BJ (cell line): ENCODE measurements at places on chromosomes 12 and 14.

GRCh38 chr12:29616664-29617406, 119.3 kb upstream of the OVCH1 start:
- peak; percentile 37 for DNase-seq

DNA sequence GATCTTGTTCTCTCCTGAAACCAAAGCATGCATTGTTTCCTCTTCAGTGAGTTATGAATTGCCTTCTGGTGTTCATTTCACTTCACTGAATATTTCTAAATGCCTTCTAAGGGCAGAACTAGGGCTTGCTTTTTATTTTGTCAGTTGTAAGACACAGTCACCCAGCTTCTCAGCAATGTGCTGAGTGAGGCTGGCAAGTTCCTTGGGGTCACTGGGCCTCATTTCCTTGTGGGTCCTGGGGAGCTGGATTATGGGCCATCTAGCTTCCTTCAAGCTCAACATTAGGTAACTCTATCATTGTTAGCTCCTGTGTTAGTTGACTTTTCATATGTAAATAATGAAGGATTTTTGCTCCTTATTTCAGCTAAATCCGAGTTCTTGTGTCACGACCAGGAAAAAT, 13.8 kb downstream of the ASCL4 start:
- DNase-seq = no peak

- DNase-seq = no peak
Measured at GRCh38 chr14:103808403-103809001, 38.9 kb downstream of the PPP1R13B start.

DNA sequence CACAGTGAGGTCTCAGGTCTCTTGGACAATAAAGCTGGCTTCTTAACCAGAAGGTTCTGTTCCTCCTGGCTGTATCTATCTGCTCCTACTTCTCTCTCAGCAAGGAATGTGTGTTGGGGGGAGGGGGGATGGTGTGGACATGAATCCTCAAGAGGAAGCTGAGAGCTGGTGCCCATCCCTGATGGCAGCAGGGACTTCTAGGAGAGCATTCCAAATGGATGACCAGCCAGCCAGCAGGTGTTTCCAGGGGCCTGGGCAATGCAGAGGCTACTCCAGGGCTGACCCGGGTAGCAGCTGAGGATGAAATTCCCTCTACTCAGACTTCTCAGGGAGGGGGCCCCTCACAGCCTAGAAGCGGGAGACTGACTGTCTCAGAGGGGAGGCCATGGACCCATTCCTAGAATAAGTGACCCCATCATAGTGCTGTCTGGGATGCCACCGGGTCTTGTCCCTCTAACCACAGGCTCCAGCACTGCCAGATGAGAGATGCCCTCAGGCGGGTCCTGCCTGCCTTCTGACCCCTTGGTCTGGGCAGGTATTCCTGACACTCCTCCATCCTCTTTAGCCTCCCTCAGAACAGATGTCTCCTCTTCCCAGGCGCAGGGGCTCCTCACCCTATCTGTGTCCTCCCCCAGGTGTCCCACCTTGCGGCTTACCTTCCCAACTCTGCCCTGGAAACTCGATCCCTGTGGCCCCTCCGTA, 1.2 kb downstream of the RAB15 start:
- DNase-seq = no peak

- DNase-seq = no peak
Measured at GRCh38 chr12:70353780-70354660, 12.1 kb upstream of the KCNMB4 start.
